ENCODE measurements at places on chromosomes 5 and 9.

DNA sequence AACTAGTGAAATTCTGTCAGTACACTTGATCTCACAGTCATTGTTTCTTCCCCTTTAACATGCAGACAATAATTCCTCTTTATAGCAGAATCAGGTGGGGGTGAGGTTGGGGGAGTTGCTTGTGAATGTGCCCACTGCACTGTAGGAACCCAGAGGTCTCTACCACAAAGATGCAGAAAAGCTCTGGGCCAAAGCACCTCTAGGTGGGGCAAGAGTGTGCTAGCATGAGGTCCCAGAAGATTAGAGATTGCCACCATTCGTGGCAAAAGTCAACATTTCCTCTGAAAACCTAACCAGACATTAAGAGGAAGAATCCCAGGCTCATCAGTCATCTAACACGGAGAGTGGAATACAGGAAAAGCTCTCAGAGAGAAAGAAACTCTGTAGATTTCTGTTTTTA is 74.5 kb downstream of the PTCD2 start:
- no peak for DNase-seq

DNA sequence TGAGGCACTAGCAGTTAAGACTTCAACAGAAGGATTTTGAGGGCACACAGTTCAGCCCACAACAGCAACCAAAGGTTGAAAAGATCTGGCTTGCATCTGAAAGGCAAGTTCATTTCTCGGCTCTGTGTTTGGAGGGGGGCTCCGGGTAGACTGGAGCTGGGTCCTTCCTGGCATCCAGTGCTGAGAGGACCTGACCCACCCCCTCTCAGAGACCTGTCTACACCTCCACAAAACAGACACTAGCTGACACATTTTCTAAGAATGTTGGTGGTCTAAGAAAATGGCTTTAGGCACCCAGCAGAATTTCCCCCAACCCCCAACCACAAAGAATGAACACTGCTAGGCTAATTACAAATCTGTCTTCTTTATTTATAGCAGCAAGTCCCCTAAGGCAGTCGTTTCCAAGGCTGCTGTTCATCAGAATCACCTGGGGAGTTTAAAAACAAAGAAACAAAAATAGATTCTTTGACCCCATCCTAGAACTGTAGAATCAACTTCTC is 6.2 kb upstream of the PTCH1 start:
- no peak for DNase-seq

DNA sequence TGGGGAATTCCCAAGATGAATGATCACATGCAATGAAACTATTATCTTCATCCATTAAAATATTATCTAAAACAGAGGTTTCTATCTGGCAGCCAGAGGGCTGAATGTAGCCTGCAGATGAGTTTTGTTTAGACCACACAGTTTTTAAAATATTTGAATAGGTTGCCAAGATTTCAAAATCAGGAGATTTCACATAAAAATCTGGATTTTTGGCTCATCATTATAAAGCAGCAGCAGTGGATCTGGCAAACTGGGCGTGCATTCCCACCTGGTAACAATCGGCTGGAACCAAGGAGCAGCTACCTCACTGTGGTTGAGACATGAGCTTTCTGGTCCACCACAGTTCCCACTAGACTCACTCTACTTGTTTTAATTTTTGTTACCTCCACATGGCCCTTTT is 155.1 kb downstream of the BNC2 start:
- DNase-seq = no peak

- no peak for DNase-seq
These were observed 145.3 kb downstream of the CACNA1B start for GRCh38 chr9:138022756-138023393.

DNA sequence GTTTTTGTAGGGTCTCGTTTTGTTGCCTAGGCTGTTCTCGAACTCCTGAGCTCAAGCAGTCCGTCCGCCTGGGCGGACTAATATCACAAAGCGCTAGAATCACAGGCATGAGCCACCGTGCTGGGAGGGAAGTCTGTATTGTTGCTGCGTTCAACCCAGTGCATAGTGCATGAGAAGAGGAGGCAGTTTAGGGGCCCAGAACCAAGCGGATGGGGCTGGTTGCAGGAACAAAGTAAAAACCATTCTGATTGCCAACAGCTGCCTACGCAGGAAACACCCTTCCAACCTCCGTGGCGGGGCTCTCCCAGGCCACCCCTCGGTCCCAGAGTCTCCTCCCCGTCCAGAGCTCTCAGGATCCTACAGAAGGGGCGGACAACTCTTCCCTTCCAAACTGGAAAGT is 87.1 kb downstream of the ANXA2R start:
- no peak for DNase-seq

DNA sequence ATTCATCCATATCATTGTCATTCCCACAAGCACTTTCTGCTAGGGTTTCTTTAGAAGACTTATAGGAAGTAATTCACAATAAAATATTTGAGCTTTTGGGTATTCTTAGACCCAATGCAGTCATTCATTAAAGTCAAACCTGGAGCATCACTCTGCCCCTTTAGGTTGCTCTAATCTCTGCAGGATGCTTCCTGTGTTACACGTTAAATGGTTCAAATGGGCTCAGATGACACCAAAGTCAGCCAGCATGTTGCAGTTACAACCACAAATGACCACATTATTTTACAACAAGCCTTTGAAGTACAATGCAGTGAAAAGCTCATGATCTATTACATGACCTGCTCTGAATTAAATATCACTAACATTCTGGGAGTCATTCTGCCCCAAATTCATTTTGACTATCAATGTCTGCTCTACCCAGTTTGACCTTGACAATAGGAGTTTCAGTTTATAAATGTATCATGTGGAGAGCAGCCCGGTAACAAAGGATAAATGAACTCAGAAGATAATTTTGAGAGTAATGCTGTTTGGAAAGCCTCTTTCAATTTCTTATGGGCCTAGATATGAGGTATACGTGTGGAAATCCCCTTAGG is 668.6 kb upstream of the DMAC1 start:
- no peak for DNase-seq

GRCh38 chr9:114291064-114291474 is 31.8 kb upstream of the ORM1 start:
- DNase-seq = no peak

- no peak for DNase-seq
These were observed 233.2 kb downstream of the FBXL17 start for GRCh38 chr5:108148715-108149139.

GRCh38 chr5:40585537-40586267 is 94.0 kb upstream of the PTGER4 start:
- no peak for DNase-seq

DNA sequence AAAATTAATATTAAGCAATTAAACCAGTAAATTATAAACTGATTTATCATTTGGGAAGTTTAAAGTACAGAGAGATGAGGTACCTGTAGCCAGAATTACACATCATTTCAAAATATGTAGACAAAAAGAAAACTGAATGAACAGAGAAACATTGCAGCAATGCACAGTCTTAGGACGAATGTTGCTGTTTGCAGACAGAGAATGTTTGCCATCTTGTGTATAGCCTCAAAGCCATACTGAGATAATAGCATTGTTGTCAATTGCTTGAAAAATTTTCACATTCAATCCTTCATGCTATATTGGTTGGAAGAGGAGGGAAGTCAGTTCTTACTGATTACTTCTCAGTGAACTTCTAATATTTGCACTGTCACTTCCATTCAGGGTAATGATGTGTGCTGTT is 326.2 kb downstream of the PRR16 start:
- DNase-seq = no peak

DNA sequence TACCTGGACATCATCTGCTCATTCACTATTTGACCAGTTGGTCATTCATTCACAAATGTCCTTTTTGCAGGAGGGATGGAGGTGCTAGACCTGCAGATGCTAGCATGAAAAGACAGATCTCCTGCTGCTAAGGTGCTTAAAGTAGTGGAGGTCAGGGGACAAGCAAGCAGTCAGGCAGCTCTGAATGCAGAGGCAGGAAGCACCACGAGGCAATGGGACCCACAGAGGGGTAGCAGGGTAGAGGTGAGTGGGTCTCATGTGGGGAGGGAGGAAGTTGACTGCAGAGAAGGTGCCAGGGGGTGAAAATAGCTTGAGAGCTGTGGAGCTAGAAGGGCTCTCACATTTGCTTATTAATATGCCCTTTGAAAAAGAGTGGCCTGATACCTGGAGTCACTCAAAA is 25.2 kb downstream of the FXN start:
- DNase-seq = no peak
